ENCODE measurements at places on chromosomes 12 and 14. TPM values are rescaled to one million over a fixed set of nuclear protein-coding genes. Genes with fewer than 3 reads are reported as not detected.

DNA sequence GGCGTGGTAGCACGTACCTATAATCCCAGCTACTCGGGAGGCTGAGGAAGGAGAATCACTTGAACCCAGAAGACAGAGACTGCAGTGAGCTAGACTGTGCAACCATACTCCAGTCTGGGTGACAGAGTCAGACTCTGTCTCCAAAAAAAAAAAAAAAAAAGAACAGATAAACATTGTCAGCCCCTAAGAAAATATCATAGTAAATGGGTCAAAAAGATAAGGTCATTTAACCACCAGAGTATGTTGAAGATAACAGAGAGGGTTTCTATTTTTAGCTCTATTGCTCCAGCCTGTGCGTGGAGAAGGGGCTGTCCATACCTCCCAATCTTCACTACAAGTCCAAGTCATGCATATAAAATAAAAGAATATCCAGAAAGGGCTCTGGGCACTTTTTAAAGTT, 15.4 kb downstream of the LGMN start:
- DNase-seq = no peak

DNA sequence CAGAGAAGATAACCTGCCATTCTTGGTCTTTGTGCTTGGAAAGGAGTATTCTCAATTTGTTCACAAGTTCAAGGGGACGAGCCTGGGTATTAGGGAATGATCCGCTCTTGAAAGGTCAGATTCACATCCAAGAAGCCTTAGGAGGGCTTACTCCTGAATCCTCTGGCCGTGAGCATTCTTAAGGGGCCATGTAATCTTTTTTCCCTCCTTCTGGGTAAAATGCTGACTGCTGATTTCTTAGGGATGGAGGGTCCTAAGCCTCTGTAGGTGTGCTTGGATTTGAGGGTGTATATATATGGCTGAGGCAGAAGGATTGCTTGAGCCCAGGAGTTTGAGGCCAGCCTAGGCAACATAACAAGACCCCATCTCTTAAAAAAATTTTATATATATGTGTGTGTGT, 149.1 kb downstream of the TSPAN9 start:
- no peak for DNase-seq

DNA sequence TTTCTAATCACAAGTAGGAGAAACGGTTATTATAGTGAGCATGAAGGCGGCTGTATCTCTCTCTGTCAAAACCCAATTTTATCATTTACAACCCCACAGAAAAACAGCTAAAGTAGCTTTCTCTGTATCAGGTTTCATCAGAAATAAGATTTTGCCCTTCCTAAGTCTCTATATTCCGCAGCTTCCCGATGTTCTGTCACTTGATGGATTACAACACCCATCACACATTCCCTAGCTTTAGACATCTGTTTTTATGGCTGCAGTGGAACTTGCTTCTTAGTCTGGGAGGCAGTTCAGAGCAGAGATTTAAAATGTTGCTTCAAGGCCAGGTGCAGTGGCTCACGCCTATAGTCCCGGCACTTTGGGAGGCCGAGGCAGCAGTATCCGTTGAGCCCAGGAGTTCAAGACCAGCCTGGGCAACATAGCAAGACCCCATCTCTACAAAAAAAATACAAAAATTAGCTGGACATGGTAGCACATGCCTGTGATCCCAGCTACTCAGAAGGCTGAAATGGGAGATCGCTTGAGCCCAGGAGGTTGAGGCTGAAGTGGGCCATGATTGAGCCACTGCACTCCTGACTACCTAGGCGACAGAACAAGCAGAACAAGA, 27.6 kb upstream of the FOXN3 start:
- no peak for DNase-seq

DNA sequence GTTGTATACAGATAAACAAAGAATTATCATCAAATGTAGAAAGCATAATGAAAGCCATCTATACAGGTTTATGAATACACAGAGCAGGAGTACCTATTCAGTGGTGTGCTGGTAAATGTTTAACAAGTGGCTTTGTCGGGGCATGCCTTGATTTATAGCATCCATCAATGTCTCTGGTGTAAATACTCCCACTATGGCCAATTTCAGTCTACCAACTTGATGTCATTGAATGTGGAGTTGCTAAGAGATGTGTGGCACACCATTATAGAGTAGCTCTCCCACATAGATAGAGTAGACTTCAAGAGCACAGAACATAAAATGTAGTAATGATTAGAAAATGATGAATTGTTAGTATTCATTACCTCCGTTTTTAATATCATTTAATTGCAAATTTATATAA, 9.3 kb downstream of the GRIP1 start:
- DNase-seq = no peak

DNA sequence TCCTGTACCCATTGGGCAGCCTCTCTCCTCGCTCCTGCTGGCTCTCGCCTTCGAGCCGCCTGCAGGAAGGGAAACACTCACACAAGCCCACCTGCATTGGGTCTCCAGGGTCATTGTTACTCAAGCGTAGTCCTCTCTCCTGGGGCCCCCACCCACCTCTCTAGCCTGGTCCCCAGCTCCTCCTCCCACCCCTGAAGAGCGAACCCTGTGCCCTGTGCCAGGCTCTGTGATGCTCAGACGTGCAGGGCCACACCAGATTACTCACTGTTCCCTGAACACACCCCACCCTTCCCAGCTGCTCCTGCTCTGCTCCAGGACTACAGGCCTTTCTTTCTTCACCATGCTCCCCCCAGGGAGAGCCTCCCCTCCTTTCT, 88.1 kb downstream of the NINJ2 start:
- no peak for DNase-seq

DNA sequence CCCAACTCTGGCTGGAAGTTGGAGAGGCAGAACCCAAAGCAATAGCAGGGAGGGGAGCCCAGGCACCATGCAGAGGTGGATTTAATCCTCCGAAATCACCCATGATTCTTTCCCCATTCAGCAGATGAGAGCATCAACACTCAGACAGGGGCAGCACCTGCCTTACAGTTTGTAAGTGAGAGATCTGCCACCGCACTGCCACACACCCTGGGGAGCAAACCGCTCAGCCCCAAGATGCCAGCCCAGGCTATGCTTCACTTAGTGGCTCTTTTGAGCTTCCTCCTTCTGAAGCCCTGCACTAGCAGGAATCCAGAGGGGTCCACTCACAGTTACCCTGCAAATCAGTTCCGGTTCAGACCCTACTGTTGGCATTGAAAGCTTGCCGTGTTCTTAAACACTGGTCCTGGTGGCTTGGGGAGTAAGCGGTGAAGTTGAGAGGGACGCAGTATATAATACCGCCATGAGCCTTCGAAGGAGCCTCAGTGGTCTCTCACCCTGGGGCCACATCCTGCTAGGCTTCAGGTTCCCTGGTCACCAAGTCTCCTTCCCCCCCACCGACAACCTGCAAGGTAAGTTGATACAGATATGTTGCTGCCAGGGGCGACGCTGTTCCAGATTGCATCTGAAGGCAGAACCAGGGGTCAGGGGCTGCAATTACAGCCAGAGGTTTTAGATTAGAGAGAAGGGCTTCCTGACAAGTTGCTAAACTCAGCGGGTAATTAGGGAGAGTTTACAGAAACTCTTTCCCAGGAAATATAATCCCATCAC, 72.0 kb upstream of the CCND2 start:
- DNase-seq = no peak

GRCh38 chr14:71661441-71661840, 270.8 kb upstream of the RGS6 start:
- no peak for DNase-seq

The TAS2R8 gene
- not detected for total RNA-seq

The RERG gene
- total RNA-seq = 1.5 TPM

The PA2G4 gene
- total RNA-seq = 32.3 TPM

The APOLD1 gene
- total RNA-seq = 1.5 TPM

The ADAM20 gene
- total RNA-seq = 0.55 TPM

All from left lobe of liver (tissue), 2 donors.